Epithelial cell of esophagus (primary cell): ENCODE measurements at places on chromosomes 5 and 9.

- no peak for DNase-seq
Observed at GRCh38 chr5:144042156-144042555, 128.3 kb downstream of the YIPF5 start.

DNA sequence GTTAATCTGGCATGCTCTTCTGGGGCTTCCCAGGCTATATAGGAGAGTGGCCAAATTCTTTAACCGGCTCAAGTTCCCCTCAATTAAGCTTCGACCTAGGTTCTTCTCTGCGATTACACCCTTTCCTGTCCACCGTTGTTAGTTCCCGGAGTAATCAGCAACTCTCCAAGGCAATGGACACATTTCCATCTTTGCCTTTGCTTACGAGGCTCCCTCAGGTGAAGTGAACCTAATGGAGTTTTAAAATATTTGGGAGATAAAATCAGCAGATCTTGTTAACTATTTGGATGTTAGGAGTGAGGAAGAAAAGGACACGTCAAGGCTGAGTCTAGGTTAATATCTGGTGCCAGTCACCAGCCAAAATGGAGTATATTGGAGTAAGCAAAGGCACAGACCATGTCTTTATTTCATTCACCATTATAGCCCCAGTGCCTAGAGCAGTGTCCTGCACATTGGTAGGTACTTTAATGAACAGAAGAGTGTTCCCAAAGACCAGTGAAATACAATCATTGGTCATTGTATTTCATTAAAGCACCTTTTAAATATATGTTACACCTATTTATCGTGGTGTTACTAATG, 515 bp downstream of the UTP15 start:
- DNase-seq: no peak

- DNase-seq: peak; percentile 84
Observed at GRCh38 chr5:96297867-96298266, 135.2 kb downstream of the PCSK1 start.

DNA sequence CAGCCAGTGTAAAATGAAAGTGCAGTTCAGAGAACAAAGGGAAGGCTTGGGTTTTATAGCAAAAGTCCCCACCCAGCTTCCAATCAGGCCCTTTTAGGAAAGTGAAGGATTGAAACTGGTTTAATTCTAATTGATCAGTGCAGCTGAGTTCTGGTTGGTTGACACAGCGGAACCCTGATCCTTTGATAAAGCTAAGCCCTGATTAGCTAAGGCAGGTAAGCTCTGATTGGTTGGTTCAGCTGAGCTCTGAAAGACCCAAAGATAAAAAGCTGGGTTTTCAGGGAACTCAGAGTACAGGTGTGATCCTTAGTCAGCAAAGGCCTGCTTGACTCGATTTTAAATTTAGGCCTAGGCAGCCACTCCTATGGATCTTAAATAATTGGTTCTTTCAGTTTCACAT, 70.8 kb upstream of the PRRC1 start:
- no peak for DNase-seq

DNA sequence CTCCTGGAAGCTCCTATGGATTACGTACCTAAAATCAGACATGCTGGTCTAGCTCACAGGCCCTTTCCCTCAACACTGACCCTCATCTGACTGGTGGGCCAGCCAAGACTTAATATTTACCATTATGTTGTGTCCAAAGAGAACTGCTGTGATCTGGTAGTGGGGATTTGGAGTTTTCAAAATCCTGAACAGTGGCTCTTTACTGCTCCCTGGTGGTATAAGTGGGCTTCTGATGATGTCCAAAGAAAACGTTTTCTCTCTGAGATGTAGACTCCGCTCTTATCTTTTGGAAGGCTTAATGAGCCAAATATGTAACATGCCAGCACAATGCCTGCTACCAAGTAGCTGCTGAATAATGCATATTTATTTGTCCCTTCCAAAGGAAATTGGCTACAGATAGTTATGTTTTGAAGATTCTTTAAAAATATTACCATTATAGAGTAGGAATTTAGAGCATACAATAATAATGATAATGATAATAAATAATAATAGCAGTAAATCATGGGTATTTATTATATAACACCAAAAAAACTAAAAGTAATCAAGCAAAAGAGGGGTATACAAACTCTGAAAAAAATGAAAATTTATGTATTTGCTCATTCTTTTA, 406.6 kb upstream of the TNC start:
- DNase-seq: peak; percentile 74

DNA sequence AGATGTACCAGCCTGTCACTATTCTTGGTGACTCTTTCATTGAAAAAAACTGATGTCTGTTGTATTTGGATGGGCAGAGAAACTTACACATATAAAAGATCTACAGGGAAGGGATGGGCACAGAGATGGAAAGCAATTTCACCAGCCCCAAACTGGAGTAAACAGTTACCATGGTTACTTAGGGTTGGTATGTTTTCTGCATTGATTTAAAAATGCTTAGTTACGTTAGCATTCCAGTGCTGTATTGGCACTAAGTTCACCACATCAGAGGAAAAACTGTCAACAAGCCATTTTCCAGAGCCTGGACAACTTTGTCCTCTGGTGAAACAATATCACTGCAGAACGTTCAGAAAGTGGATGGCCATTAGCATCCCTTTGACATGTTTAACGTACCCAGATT, 28.0 kb downstream of the MARCHF3 start:
- no peak for DNase-seq

GRCh38 chr5:91118796-91119195, 264.3 kb downstream of the ARRDC3 start:
- no peak for DNase-seq

DNA sequence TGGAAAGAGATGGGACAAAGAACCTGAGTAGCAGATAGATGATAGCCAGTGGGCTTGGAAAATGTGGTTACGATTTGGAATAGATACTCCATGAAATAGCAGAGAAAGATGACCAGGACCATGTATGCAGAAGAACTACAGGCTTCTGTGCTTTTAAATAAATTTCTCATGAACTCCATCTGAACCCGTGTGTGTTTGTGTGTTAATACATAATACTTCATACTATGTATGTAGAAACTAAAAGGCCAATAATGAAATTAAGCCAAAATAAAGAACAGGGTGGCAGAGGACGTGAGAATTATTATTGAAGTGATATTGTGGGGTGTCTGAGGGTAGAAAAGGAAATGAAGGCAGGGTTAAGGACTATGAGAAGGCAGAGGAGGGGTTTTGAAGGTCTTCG, 385.1 kb upstream of the RPS23 start:
- no peak for DNase-seq

DNA sequence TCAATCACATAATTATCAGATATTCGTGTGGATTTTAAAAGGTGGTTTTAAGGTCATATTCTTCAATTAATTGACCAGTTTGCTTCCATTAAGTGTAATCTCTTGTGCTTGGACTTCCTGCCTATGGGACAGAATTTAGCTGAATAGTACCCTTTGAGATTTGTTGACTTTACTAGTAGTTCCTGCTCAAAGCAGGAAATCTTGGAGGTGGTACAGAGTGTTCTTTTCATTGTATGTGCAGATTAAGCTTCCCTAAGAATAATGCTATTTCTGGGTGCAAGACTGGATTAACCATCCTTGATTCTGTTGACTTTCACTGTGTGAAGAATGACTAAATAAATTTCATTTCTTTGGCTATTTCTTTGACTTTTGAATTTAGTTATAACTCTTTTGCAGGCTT, 45.4 kb upstream of the ELL2 start:
- no peak for DNase-seq

- peak; percentile 77 for DNase-seq
Observed at GRCh38 chr5:28344836-28345433, 1306.5 kb upstream of the CDH9 start.

GRCh38 chr5:149310947-149311658, 34.2 kb upstream of the GRPEL2 start:
- DNase-seq: peak; percentile 87

DNA sequence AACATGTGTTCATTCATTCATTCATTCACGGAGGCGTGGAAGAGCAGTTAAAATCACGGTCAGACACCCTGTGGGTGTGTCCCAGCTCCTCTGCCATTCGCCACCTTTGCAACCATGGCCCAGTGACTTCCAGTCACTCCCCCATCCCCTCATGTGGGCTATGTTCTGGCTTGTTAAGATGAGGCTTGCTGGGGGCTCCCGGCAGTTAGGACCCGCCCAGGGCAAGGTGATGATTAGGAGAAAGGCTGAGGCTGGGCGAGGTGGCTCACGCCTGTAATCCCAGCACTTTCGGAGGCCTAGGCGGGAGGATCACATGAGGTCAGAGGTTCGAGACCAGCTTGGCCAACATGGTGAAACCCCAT, 24.9 kb upstream of the PTGES start:
- DNase-seq: peak; percentile 27

DNA sequence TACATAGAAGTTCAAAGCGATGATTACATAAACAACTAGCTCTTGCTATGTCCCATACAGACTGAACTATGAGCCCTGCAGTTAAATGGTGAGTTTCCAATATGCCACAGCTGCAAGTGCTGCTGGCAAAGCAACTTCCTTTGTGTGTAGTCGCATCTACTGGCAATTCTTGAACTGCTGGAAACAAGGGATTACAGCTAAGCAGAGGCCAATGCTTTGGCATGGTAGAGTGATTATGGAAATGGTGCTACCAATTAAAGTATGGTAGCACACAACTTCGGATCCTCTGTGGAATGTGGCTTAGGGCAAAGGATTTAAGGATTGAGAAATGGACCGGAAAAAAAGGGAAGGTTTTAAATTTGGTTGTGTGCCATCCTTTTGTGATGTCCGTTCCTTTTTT, 856.6 kb downstream of the MAT2B start:
- DNase-seq: no peak

DNA sequence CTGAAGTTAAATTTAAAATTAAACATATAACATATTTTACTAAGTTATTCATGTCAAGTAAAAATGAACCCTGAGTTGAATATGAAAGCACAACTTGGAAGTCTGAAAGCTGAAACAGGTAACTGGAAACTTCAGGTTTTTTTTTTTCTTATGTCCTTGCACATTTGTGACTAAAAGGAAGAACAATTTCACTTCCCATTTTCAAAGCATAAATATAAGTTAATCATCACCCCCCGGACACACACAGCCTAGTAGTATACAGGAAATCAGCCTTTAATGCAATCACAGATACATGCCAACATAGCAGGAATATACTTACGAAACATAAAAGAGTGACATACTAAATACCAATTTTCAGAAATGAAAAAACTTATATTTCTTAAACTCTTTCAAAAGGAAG, 225.9 kb downstream of the RFX3 start:
- no peak for DNase-seq

- DNase-seq: no peak
Observed at GRCh38 chr9:95120781-95121370, 196.6 kb downstream of the FANCC start.

DNA sequence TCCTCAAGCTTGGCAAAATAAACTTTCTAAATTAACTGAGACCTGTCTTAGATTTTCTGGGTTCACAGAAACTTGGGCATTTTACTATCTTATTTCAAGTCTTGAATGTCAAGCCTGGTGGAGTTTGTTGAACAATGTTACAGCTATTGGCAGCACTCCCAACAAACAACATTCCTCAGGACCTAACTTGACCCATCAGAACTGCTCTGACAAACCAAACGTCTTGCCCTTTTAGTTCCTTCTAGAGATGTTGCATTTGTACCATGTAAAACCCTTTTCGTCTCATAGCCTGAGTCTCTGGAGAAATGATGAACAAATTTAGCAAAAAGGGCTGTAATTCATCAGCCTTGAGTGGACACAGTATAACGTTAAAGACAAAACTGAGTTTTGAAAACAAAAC, 51.1 kb downstream of the GNA14 start:
- DNase-seq: no peak

- no peak for DNase-seq
Observed at GRCh38 chr9:14453286-14453685, 139.3 kb upstream of the NFIB start.

GRCh38 chr5:81408496-81408895, 14.6 kb upstream of the ACOT12 start:
- DNase-seq: no peak

DNA sequence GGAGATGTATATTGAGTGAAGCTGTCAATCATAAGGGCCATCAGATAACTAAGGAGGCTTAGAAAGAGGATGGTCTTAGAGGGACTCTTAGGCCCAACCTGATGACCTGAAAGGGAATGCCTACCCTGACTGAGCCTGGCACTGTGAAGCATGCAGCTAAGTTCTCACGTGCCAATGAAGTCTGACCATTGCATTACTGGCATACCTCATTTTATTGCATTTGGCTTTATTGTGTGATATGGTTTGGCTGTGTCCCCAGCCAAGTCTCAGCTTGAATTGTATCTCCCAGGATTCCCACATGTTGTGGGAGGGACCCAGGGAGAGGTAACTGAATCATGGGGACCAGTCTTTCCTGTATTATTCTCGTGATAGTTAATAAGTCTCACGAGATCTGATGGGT, 421.6 kb upstream of the SGCD start:
- DNase-seq: no peak

GRCh38 chr9:133971121-133971951, 20.8 kb downstream of the VAV2 start:
- DNase-seq: no peak

GRCh38 chr5:71903808-71904207, 184.7 kb downstream of the CARTPT start:
- no peak for DNase-seq

DNA sequence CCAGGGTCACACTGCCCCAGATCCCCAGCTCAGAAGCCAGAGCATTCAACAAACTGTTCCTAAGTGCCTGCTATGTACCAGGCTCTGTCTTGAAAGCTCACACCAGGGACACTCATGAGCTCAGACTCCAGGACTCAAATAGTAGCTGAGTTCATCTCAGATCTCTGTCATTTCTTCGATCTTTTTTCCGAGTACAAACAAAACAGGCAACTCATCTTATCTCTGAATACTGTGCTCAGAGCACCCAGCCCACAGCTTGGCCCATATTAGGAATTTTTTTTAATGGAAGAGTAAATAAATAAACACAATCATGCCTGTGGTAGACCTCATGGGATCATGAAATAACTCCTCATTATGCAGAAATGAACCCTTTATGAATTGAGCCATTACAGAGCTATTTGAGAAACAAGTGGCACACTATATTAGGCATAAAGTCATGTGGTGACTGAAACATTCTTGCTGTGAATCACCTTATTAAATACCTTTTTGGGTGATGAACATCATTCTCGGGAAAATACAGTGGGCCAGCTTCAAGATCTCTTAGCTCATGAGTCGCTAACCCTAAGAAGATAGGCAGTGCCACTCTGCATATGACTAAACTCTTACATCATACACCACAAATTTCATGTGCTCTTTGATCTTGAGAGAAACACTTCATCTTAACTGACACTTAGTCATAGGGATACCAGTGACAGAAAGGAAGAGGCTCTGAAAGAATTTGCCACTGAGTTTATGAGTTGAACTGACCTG, 9.9 kb downstream of the SH3RF2 start:
- peak; percentile 89 for DNase-seq

GRCh38 chr5:41893074-41893851, 10.9 kb upstream of the RIMOC1 start:
- no peak for DNase-seq
